Cortex of kidney (tissue), 1 donor: ENCODE measurements at places on chromosomes 5 and 9.

GRCh38 chr5:66277981-66278380 lies 133.9 kb downstream of the SREK1 start:
- no peak for DNase-seq

DNA sequence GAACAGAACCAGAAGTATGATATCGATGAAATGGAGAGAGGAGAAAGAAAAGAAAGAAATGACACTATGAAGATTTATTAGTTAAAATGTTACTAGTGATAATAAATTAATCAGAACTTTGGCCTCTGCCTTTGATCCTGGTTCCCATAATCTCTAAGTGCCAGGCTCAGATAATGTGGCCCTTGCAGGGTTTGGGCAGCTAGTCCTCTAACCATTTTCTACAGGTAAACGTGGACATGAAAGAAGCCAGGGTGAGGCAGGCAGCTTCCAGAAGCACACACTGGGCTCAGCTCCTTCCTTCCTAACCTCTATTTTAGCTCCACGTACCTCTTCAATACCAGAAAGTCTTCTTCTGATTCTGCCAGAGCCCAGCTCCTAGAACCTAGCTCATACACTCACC lies 30.6 kb downstream of the SYK start:
- no peak for DNase-seq

DNA sequence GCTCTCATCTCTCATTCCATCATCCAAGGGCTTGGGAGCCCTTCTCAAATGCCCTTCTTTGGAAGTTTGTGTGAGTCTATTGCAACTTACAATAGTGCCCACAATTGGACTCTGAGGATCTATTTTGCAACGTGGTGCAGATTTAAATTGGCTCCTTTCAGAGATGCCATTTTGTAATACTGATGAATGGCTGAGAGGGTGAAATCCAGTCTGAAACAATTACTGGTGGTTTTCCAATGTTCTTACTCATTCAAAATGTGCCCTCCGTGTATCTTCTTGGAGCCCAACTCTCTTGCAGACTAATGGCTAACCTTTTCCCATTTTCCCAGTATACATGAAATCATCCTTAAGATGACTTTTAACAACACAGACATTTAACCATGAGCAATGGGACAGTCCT lies 6.1 kb downstream of the ZNF462 start:
- no peak for DNase-seq

DNA sequence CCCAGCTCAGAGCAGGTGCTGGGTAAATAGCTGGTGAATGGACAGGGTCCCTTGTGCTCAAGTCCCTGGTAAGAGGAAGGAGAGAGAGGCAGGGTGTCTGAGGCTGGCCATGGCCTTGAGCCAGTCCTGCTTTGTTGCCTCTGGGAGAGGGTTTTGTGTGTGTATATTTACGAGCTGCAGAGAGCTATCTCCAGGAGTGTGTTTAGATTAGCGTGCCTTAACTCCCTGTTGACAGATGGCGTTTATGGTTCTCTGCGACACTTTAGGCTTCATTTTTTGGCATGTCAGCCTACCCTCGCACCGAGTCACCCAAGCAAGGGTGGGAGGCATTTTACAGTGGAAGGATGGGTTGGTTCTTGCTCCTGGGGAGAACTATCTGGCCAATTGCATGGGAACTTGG lies 22.2 kb downstream of the HMCN2 start:
- DNase-seq: no peak

GRCh38 chr9:133044661-133045060 lies 13.9 kb downstream of the GTF3C5 start:
- DNase-seq: no peak

- no peak for DNase-seq
Measured at GRCh38 chr9:72185561-72185960, 36.3 kb downstream of the GDA start.

DNA sequence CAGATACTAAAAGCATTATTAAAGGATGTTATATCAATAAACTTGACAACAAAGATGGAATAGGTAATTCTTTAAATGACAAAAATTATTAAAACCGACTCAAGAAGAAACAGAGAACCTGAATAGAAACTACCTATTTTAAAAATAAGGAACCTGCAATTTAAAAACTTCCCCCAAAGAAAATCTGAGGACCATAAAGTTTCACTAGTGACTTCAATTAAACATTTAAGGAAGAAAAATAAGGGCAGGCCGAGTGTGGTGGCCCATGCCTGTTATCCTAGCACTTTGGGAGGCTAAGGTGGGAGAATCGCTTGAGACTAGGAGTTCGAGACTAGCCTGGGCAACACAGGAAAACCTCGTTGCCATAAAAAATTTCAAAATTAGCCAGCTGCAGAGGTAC lies 99.6 kb downstream of the FANCC start:
- DNase-seq: no peak

DNA sequence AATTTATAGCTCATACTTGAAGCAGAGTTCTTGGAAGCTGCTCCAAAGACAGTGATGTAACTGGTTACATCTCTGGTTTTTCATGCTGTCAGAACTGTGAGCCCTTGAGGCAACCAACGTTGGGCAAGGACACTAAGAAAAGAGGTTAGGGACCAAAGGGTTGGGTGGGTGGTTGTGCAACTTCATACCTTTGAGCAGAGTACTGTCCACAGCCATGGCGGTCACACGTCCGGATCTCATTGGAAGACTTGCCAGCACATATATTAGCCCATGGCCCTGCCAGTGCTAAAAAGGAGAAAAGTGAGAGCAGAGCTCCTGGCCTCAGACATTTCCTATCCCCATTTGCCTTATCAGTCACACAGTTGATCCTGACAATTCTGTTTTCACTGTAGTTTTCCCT lies 2.1 kb downstream of the LECT2 start:
- no peak for DNase-seq

- DNase-seq: no peak
Measured at GRCh38 chr9:105887679-105888078, 193.3 kb downstream of the TMEM38B start.

DNA sequence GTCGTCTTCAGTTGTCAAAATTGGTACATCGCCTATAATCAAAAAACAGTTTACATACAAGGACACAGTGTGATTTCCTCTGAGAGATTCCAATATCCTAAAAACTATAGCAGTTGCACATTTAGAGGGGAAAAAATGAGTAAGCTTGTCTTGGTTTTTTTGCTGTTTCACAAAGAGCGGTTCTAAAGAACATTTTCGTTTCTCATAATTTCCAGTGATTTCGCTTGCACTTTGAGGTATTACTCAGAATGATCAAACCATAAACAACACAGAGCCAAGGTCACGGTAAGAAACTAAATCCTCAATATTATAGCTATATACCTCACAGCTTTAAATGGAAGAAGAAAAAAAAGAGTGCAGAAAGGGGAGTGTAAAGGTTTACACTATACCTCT lies 861 bp downstream of the MTX3 start:
- DNase-seq: no peak

GRCh38 chr5:60447488-60447920 lies 252.5 kb downstream of the DEPDC1B start:
- no peak for DNase-seq

GRCh38 chr5:107634981-107635848 lies 35.5 kb downstream of the EFNA5 start:
- no peak for DNase-seq

GRCh38 chr5:117701062-117701461 lies 1126.4 kb upstream of the SEMA6A start:
- DNase-seq: no peak

DNA sequence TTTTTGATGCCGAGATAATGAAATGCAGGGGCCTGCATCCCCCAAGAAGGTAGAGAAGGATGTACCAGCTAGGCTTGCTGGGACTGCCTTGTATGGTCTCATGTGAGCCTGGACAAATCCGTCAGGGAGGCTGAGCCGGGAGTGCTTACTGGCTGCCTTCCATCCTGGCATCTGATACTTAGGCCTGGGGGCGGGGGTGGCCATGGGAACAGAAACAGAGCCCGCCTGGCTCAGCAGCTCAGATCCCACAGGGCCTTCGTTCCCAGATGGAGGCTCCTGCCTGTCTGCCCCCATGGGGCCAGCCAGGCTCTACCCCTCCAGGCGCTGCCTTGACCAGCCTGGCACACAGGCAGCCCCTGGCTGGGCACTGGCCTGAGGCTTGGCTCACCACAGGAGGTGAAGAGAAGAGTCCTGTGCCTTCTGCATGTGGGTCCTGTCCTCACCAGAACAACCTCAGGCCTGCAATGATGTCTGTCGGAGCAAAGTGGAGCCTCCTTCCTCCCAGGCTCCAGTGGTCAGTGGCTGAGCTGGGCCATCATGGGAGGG lies 10.5 kb upstream of the SPATA31E1 start:
- DNase-seq: no peak

- no peak for DNase-seq
Measured at GRCh38 chr5:138948471-138949222, 73.5 kb upstream of the LRRTM2 start.

DNA sequence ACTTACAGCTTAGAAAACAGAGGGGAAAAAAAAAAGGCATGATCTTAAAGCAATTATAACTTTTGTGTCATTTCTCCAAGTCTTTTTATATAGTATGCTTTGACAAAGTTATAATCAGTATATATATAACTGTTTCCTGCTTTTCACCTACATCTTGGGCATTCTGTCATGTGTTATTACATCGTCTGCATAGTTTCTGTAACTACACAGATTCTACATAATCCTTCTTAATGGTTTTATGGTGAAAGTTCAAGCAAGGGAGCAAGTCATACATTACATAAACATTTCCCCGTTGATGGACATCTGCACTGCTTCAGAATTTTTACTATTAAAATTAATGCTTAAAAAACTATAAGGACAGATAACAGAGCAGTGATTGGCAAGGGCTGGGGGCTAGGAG lies 12.1 kb downstream of the FEM1C start:
- DNase-seq: no peak

DNA sequence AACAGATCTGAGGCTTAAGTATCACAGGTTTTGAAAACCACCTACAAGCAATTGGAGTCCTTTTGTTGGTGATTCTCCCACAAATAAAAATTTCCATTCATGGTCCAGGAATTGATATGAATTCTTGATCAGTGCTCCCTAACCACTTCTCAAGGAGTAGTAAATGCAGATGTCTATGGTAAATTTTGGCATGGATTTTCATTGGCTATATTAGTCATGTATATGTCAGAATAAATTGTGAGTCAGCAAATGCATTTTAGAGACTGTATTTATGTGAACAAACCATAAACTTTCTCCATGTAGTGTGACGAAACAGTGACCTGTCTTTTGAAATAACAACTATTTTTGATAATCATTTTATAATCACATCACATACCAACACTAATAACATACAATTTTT lies 611.1 kb downstream of the HTR1A start:
- no peak for DNase-seq
